Activated T-cell treated with anti-CD3 and anti-CD28 coated beads, Interleukin-2, amount 50 U/mL, for 1 hour (primary cell): ENCODE measurements at places on chromosomes 12 and 14.

DNA sequence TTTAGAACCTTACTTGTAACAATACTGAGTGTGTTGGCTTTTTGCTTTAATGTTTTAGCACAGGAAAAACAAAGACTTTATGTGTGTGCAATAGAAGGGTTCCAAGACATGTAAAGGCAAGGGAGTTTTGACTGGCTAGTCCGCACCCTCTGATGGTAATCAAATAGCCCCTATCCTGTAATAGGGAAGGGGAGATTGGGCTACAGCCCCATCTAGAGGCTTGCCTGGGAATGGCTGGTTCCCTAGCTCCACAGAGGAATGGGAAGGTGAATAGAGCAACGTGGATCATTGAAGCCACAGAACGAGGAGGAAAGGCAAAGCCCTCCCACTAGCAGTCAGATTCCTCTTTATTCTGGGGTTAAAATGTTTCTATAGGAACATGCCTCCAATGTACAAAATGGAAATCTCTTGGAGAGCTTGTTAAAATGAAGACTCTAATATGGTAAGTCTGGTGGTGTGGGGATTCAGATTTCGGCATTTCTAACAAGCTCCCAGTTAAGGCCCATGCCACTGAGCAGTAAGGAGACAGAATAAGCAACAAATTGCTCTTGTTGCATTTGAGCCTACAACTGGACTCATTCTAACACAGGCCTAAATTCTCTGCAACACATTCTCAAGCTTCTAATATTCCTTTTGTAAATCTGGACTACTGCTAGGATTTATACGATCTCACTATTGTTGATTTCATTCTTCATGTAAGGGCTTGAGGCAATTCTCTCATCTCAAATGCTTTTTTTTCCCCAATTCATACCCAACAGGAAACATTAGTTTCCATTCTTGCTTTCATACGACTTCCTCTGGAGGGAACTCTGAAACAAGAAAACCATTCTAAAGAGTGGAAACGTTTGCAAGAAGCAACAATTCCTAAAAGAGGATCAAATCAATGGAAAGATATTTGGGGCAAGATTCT is 57.1 kb downstream of the NIN start:
- DNase-seq = peak; percentile 38

DNA sequence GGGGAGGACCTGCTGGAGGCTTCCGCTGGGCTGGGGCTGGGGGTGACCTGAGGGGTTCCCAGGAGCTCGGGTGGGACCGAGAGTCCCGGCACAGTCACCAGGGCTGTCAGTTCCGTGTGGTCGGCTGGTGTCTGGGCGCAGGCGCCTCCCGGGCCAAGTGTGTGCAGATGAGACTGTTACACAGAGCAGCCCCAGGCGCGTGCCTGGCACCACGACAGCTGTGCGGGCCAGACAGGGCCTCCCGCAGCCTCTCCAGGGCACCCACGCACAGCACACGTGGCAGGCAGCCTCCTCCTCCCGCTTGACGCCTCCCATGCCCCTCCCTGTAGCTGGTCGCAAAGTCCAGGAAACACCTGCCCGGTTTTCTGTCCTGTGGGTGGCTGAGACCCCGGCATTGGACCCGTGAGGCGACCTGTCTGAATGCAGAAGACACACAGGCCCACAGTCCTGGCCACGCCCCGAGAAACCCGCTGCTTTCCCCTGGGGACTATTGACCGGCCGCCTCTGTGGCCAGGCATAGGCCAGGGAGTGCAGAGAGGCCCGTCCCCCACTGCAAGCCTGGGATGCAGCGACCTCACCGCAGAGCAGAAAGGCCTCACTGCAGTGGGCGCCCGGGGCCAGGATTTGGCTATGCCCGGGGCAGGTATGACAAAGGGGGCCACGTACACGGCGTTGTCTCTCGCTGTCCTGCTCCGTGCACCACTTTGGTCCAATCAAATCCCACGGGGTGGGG is 12.1 kb upstream of the GALNT9 start:
- no peak for DNase-seq

DNA sequence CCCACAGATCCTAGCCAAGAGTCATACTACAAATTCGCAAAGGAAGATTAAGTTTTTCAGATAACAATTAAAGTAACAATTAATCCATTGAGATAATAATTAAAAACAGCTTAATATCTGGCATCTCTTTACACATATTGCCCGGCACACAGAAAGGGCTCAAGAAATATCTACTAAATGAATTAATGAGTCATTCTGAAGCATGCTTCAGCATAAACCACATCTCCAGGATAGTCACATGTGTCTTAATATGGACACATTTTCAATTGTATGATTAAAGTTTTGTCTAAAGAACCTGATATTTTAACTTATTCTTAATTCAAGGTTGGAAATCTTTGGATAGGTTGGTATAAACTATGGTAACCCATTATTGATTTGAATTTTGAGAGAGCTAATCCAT is 9.6 kb downstream of the ITPR2 start:
- DNase-seq = no peak

DNA sequence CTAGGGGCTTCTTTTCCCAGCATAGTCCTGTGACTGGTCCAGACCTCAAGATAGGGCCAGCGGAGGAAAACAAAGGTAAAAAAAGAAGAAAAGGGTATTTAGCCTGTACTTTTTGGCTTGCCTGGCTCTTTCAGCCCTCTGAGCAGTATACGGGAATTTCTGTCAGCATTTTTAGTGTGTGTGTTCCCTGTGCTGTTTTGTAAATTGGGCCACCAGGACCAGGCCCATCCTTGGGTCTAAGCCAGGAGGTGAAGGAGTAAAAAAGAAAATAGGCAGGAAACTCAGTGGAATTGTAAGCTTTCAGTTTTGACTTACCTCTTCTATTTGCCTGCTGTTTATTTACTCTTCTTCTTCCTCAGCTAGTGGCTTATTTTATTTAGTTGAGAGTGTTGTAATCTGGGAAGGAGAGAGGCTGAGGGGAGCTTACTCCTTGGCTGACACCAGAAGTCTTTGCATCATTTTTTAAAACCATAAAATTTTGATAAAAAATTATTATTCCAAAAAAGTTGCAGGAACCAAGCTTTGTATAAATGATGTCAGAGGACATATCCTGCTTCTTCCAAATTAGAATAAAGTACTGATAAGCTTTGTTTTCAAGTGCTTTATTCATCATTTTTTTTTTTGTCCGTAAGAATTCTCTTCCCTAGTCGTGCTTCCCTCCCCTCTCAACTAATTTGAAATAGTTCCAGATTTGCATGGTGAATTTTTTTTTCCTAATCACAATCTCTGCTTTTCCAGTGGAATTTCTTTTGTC is 63.7 kb downstream of the DIP2B start:
- no peak for DNase-seq

- DNase-seq = no peak
Observed at GRCh38 chr12:63875703-63876102, 31.2 kb downstream of the SRGAP1 start.
